ENCODE measurements at places on chromosomes 4 and X.
A peak's percentile ranks its signal among the peaks of the same experiment; 100 is the strongest.

DNA sequence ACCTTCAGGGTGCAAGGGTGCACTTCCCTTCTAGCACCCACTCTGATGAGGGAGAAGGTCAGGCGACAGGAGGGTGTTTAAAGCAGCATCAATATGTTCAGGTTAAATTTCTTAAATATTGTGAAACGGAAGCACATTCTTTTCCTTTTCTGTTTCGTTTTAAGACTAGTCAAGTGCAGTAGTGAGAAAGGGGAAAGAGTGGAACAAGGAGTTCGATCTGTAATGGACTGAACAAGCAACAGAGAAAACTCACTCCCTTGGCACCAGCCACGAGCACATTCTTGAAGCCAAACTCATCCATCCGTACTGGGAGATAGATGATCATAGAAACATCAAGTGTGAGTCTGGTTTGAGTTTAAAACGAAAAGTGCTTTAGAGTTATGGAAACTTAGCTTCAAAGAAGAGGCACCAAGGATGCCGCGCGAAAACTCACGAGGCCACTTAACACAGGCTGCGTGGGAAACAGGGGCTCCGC, 815 bp downstream of the FAM53A start:
- no peak for DNase-seq

GRCh38 chrX:48102874-48103374, 27.5 kb upstream of the SPACA5B start:
- no peak for DNase-seq

GRCh38 chr4:159282944-159283343, 180.1 kb downstream of the RAPGEF2 start:
- no peak for DNase-seq

- no peak for DNase-seq
Observed at GRCh38 chr4:81954271-81954670, 419.5 kb downstream of the HNRNPD start.

GRCh38 chr4:151408380-151408629, 671 bp upstream of the FHIP1A start:
- no peak for DNase-seq

DNA sequence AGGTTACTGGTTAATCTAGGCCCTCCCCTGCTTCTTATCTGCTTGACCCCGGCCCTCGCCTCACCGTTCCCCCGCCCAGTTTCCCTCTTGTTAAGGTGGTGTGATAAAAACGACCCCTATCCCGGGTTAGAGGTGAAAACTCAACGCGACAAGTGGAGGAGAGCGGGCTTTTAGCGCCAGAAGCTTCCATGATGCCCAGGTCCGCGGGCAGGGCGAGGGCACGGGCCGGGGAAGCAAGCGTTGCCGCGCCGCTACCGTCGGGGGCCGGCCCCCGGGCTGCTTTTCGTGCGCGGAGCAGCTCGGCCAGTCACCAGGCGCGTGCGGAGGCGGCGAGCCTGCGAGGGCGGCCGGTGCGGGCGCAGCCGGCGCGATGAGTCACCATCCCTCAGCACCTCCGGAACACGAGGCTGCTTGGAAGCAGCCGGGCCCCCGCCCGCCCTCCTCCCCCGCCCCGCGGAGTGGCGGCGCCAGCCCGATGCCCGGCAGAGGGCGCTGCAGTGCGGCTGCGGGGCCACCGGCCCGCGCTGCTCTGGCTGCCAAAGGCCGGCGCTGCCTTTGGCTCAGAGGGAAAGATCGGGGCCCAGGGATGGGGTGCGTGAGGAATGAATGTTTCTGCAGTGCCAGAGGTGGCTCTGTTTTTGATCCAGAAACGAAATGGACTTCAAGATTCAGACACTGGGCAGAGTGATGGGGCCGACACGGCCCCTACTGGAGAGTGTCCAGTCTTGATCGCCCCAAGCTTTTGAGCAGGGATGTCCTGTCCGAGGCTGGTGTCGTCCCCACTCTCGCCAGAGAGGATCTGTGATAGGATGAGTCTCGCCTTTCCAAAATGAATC, 107.8 kb downstream of the NHSL2 start:
- peak; percentile 89 for DNase-seq

- no peak for DNase-seq
Observed at GRCh38 chr4:174490451-174490961, 31.8 kb downstream of the HPGD start.

- no peak for DNase-seq
Observed at GRCh38 chr4:189613207-189613606, 327.5 kb upstream of the FRG1 start.

- no peak for DNase-seq
Observed at GRCh38 chrX:16804923-16805464, 18.7 kb downstream of the TXLNG start.

DNA sequence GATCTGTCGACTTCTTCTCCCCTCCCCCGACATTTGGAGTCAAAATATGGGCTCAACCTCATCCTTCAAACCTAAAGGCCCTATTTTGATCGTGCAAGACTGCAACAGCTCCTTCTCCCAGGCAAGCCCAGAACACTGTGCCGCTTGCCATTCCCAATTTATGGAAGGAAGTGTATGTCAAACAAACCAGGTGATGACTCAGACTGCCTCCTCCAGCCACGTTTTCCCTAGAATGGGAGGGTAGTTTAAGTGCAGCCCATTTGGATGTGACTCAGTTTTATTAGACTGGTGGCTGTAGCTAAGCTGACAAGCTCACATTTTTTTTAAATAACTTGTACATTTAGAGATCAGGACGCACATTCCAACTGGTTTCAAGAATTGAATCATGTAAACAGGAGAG, 570.4 kb upstream of the DIPK2B start:
- no peak for DNase-seq

DNA sequence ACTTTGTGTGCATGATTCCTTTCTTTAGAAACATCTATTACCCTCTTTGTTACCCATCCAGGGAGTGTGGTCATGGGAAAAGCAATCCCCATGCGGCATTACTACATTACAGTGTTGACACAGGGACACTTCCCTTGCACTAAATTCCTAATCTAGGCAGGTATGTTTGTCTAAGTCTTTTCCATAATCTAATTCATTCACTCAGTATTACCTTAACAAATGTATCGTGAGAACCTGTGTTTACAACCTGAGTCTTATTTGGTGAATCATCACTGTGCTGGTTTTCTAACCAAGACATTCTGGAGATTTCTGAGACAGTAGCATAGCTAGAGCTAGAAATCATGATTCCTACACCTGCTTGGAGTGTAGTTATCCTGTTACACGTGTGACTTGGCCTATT, 326.8 kb downstream of the BMPR1B start:
- no peak for DNase-seq

GRCh38 chrX:64975491-64975890, 759 bp downstream of the ZC4H2 start:
- DNase-seq = no peak

GRCh38 chrX:104166735-104167436, 633 bp downstream of the FAM199X start:
- no peak for DNase-seq

GRCh38 chrX:131034063-131034462, 24.1 kb upstream of the ARHGAP36 start:
- no peak for DNase-seq

GRCh38 chrX:74536152-74536831, 78.1 kb downstream of the RLIM start:
- peak; percentile 76 for DNase-seq

- DNase-seq = no peak
Observed at GRCh38 chr4:39233783-39234182, 51.5 kb downstream of the WDR19 start.

DNA sequence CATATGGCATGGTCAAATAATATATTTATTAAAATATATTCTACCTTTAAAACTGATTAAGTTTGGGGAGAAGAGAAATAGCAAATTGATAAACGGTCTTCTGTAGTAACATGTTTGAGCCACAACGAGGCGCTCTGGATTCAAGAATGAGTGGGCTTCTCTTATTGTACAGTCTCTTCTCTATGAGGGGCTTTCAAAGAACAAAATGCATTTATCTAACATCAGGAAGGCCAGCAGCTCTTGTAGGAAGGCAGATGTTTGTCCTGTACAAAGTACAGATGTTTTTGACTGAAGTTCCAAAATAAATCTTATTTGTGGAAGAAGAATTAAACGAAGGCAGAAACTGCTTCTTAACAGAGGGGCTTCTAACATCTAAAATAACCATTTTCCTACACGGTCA, 153.6 kb downstream of the RASL11B start:
- no peak for DNase-seq

GRCh38 chrX:110145311-110145710, 142.4 kb downstream of the TMEM164 start:
- DNase-seq = no peak

- DNase-seq = no peak
Observed at GRCh38 chrX:30313322-30313721, 4.1 kb upstream of the NR0B1 start.

- no peak for DNase-seq
Observed at GRCh38 chr4:76212851-76213414, 691 bp downstream of the SCARB2 start.

- DNase-seq = no peak
Observed at GRCh38 chrX:132563976-132564375, 75.1 kb upstream of the MBNL3 start.

DNA sequence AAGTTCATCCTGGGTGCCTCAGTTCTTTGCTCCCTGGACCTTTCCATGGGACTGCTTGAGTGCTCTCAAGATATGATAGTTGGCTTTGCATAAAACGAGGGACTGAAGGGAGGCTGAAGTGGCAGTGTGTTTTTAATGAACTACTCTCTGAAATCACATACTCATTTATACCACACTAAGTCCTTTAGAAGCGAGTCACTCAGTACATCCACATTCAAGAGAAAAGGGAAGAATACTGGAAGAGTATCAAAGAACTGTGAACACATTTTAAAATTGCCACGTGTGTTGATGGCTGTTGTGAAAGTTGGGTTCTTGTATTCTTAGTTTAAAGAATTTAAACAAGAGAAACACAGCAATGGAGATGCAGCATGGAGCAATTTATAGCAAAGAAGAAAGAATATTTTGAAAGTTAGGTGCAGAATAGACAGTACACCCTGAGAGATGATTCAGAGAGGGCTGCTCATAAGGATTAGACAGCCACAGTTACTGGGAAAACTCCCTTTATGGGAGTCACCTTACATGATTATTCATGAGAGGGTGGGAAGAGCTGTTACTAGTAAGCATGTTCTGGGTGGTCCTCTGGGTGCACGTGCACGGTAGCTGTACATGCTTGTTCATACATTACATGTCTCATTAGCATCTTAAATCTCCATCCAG, 380.7 kb downstream of the ADGRL3 start:
- DNase-seq = no peak

- no peak for DNase-seq
Observed at GRCh38 chr4:110621328-110621812, 1.5 kb downstream of the PITX2 start.

DNA sequence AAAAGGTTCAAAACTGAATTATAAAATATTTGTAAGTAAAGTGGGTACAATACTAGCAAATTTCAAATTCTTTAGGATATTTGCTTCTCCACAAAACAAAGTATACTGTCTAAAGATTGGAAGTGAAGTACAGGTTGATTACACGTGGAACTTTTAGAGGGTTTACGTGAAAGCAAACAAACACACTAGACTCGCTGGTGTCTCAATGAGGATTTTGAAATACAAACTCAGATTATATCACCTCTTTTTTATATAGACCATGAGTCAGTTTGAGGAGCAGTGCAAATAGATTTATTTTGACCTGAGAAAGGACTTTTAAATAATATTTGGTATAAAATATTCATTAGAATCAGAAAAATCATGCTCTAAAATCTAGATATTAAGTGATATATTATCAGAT, 185.0 kb downstream of the SPOCK3 start:
- no peak for DNase-seq

GRCh38 chr4:114423582-114423981, 175.0 kb upstream of the UGT8 start:
- DNase-seq = no peak

DNA sequence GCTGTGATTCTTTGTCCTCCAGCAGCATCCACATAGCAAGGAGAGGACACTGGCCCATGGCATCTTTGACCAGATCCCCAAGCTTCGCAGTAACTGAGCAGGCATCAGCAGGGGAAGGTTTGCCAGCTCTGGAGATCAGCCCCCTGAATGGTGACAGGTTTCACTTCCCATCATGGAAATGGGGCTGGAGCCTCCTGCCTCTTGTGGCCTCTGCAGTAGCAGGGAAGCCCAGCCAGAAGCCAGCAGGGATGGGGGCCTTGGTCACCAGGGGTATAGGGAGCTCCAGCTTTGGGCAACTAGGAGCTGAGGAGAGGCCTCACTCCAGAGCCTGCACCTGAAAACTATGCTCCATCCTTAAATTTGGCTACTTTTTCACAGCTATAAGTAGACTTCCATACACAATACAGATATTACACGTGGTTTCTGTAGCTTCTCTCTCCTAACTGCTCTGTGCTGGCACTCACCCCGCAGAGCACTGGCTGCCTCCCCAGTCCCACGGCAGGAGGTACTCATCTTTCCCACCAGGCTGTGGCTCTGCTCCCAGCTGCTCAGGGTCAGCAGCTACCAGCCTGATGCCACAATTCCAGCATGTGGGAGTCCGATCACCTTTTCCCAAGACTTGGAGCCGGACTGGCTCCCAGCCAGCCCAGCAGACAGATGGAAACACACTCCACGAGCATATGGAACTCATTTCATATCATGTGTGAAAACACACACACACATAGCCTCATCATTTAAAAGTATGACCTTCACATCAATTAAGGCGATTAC, 2.8 kb downstream of the TMEM271 start:
- DNase-seq = no peak

- DNase-seq = no peak
Observed at GRCh38 chr4:4784379-4784778, 75.1 kb upstream of the MSX1 start.

DNA sequence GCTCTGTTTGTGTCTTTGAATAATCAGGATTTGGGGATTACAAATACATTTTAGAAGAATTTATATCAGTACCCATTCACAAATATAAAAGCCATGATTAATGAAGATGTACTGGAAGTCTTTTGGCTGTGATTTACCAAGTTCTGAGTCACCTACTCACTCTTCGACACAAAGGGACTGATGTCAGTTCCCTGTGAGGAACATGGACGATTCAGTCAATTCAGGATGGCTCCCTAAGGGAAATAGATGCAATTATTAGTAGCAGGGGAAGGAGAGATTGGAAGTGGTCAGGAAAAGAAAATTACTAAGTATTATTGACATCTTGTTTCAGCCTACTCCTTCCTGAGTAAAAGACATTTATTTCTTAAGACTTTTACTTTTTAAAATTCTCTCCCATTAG, 550.7 kb upstream of the SLIT2 start:
- no peak for DNase-seq

- DNase-seq = no peak
Observed at GRCh38 chr4:89221167-89221867, 86.3 kb downstream of the GPRIN3 start.

DNA sequence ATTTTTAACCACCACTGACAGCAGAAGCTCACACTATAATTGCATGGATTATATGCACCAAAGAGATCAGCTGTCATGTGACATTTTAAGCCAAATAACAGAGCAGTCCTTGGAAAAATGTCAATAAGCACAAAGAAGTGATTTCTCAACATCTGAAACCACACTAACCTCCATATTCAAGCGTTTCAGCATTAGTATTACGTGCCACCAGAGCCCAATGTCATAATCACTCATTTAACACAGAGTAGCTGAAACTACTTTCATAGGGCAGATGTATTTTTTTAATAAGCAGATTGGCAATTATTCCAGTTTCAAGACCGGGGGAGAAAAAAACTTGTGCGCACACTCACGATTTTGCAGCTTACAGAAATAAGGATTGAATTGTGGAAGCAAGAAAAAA, 76.6 kb downstream of the SH3KBP1 start:
- no peak for DNase-seq

Measured in natural killer cell treated with Interleukin-12 subunit alpha and Interleukin-12 subunit beta and Interleukin-15 and Interleukin-18, amount 100 ng/mL, for 72 hours (primary cell).